Endothelial cell (in vitro differentiated cells): ENCODE measurements at places on chromosomes 4 and X. TPM values are rescaled to one million over a fixed set of nuclear protein-coding genes. Genes with fewer than 3 reads are reported as not detected.

GRCh38 chr4:134200811-134201215, 776 bp downstream of the PABPC4L start:
- no peak for DNase-seq

DNA sequence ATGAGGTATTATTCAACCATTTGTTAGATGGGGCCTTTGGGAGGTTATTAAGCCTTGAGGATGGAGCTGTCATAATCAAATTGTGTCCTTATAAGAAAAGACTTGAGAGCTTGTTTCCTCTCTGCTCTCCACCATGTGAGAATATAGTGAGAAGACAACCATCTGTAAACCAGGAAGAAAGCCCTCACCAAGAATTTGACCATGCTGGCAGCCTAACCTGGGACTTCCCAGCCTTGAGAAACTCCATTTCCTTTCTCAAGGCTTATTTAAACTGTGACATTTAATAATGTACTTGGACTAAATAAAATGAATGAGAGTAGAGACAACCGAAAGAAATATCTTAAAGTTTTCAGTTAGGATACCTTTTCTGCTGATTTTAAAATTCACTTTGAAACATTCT, 83.7 kb upstream of the GC start:
- DNase-seq: no peak

GRCh38 chr4:176363072-176363471, 43.3 kb downstream of the SPCS3 start:
- DNase-seq: no peak

GRCh38 chr4:169416997-169417396, 146.2 kb upstream of the SH3RF1 start:
- no peak for DNase-seq

DNA sequence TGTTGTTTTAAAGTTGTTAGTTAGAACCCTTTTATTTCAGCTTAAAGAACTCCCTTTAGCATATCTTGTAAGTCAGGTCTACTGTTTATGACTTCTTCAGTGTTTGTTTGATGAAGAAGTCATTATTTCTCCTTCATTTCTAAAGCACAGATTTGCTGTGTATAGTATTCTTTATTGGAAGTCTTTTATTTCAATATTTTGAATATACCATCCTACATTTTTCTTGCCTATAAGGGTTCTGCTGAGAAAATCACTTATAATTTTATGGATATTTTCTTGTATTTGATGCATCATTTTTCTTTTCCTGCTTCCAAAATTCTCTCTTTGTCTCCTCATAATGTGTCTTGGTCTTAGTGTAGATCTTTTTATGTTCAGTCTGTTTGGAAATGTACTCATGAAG, 134.5 kb downstream of the CPXCR1 start:
- no peak for DNase-seq

DNA sequence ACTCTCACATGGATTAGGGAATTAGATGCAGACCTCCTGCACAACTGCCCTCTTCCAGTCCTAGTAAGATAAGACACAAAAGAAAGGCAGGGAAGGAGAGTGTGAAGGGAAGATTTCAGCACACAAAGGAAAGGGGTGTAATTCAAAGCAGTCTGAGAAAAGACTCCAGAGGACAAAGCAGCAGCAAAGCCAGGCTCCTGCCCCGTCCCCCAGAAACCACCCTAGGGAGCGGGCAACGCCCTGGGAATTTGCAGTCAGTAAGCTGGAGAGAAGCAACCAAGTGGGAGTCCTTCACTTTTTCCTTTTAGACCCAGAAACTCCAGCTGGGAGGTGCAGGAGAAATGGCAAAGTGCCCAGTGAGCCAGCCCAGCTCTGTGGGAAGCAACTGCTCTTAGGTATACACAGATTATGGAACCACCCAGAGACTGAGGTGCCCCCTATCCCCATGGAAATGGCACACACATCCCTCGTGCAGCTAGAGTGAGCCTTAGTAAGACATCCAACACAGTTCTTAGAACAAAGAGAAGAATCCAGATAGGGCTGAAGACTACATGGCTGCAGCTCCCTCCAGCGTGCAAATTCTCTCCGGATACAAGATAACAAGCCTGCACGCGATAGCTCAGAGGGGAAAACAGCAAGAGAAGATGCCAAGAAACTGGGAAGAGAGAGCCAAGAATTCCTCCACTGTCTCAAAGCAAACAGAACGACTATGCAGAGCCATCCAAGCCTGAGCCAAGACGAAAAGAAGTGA, 26.5 kb upstream of the IRAK1 start:
- no peak for DNase-seq

DNA sequence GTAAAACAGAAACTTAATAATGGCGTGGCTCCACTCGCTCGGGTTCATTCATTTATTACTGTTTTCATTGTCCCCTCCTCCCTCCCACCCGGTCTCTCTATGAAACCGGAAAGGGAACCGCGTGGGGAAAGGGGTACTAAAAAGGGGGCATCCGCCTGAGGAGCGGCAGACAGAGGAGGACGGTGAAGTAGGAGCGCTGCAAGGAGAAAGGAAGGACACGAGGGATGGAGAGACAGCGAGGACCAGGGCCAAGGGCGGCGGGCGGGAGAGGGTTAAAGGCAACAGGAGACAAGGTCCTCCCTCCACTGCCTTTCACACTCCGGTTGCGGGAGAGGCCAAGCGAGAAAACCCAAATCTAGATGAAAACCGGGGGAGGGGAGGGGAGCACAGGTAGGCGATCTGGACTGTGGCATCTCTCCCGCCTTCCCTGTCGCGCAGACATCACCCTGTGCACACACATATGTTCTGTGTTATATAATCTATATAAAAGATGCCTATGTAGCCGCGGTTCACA, 829 bp downstream of the ELOVL6 start:
- DNase-seq: peak; percentile 43

DNA sequence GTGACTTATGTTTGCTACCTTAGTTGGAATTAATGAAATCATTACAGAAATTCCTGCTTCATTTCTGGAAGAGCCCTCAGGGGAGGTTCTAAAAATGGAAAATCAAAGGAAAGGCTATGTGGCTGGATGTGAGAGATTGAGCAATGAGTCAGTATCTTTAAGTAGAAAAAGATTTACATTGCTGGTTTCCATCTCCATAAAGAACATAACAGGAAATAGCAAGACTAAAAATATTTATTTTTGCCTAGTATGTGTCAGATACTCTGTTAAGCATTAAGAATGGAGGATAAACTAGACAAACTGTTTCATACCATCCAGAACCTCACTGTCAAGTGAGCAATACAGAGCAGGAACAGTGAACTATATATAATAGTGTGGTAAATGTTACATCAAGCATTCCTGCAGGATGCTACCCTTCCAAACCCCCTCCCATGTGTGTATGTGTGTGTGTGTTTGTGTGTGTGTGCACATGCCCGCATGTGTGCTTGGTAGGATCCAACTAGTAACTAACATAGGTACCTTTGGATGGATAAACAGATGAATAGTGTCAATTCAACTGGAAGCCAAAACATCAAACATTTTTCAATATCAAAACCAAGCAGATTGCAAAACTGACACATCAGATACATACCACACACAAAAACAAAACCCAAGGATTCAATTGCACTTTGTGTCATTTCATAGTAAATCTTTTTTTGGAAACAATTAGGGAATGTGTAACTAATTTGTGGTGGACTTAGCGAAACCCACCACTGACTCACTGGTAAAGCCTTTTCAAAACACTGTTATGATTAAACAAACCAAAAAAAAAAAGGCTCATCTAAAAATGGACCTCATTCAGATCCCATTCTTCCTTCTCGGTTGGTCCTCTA, 223.4 kb downstream of the SHROOM3 start:
- DNase-seq: no peak

DNA sequence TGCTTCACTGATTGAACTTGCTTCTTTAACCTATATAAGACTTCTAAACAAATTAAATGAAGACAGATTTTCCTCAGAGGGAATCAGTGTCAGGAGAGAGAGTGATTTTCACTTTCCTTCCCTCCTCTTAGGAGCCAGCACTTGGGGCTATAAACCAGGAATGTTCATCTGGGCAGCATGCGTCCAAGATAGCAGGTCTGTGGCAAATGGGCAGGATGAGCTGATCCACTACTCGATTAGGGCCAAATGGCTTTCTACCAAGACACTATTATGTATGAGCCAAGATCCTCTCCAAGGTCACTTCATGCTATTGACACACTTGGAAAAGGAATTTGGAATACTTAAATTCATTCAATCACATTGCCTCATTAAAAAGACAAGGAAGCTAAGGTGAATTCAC, 203.9 kb upstream of the GRID2 start:
- no peak for DNase-seq

GRCh38 chr4:47945930-47946726, 31.7 kb upstream of the NFXL1 start:
- no peak for DNase-seq

GRCh38 chr4:120824946-120825345, 97.6 kb downstream of the PRDM5 start:
- DNase-seq: no peak

DNA sequence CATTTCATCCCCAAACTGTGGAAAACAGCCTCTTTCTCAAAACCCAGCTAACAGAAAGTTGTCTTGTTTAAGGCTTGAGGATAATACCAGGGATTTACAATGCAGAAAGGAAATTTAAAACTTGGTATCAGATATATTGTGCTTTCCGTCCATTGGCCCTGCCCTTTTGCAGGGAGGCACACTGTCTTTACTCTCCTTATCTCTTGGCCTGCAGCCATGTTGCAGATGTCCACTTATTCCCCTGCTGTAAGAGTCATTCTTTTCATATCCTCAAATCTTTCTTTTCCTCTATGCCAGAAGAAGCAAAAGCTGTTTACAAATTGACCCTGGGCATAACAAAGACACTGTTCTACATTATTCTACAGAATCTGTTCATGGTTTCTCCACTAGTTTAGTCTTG, 75.6 kb upstream of the DYNLT3 start:
- DNase-seq: no peak

DNA sequence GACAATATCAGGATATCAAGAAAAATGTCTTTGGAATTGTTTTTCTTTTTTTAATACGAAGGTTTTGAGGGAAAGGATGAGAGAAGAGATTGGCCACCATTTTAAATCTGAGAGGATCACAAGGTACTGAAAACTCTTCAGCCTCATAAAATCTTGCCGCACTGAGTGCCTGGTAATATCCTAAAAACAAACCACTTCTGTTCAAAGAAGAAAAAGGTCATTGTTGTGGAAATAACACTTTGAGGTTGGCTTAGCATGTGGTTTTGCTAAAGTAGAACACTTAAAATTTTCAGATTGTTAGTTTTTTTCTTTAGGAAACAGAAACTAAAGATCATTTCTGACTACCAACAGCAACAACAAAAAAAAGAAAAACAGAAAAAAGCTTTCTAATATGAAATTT, 1.0 kb upstream of the CLDN22 start:
- no peak for DNase-seq

GRCh38 chr4:133865612-133866327, 335.8 kb downstream of the PABPC4L start:
- DNase-seq: no peak

- DNase-seq: no peak
These were observed 71.0 kb upstream of the NKX1-1 start for GRCh38 chr4:1477045-1477840.

DNA sequence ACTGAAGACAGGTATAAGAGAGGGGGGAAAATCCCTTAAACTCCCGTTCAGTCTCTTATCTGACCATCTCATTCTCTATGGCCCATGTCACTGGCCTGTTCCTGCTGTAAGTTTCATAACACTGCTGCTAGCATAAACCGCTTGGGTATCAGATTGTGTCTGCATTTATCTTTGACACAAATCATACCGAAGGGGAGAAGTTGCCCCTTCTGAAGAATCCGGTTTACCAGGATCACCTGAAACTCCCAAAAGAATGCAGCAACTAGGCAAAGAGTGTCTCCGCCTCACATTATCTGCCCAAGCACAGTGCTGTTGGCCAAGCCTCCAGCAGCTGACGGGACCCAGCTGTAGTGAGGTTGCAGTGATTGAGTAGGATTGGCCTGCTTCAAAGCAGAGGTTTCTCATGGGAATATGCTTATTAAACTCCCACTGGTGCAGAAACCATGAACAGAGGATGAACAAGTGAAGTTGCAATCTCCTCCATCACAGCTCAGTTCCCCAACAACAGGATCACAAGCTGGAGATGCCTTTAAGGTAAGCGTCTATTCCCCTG, 71.3 kb upstream of the PUDP start:
- no peak for DNase-seq

DNA sequence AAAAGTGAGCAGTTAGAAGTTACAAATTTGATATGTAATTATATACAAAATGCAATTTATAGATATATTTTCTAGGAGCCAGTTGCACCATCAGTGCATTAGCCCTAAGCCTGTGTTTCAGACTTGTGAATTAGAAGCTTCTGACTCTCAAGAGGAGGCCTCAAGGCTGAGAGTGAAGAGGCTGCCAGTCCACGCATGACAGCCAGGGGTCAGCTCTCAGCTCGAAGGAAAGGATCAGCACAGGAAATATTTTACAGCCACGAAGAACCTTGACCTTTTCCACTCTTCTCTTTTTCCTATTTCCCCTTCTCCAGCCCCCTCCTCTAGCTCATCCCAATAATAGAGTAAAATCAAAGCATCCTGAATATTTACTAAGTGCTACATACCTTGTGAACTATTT, 642.4 kb downstream of the TRIML1 start:
- peak; percentile 13 for DNase-seq

- DNase-seq: no peak
These were observed 163.1 kb downstream of the EVC2 start for GRCh38 chr4:5545271-5545670.

DNA sequence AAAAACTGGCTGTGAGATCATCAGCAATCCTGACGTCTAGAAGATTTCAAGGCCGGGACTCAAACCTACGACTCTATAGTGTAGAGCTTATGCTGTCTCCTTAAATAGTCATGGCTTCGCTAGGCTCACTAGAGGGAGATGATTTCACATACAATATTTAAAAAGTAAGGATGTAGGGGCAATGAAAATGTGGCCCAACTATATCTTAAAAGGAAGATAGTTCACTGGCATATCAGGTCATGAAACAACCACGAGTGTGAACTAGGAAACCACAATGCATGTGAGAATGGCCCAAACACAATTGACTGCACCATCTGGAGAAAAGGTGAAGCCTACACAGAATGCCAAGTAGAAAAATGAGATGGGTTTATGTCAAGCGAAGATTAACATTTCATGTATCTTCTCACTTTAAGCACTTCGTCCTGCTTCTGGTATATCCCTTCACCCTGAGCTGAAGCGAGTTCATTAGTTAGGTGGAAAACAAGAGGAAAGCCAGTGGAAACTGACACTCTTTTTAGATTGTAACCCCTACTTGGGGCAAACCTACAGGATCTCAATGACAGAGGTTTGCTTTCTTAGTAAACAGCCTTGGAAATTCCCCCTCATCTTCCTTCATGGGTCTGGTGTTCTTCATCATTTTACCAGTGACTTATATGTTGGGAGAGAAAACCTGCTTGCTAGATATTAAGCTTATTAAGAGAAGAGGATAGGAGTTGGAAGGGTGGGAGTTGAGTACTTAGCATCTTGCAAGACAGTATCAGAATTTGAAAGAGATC, 17.4 kb downstream of the FAM9C start:
- DNase-seq: no peak

Gene RAB33A
- 4.1 TPM for total RNA-seq

Gene TRIM2
- 15.4 TPM for total RNA-seq

Gene BBS12
- 4.6 TPM for total RNA-seq

Gene H2AZ1
- total RNA-seq: 318 TPM

Gene ARHGAP6
- total RNA-seq: 4.1 TPM
